ENCODE measurements at places on chromosomes 2 and 18. TPM values are rescaled to one million over a fixed set of nuclear protein-coding genes. Genes with fewer than 3 reads are reported as not detected.
A peak's percentile ranks its signal among the peaks of the same experiment; 100 is the strongest.

ALPG gene
- total RNA-seq = not detected

DUSP2 gene
- total RNA-seq = 3.6 TPM

OTOS gene
- not detected for total RNA-seq

MOB4 gene
- 27.7 TPM for total RNA-seq

HRH4 gene
- 7.5 TPM for total RNA-seq

REL gene
- total RNA-seq = 21.0 TPM

UGT1A8 gene
- total RNA-seq = not detected

FBXO15 gene
- 1.1 TPM for total RNA-seq

ACMSD gene
- not detected for total RNA-seq

TEX44 gene
- total RNA-seq = not detected

PARD6G gene
- 6.9 TPM for total RNA-seq

TNS1 gene
- total RNA-seq = 303 TPM

GRCh38 chr2:106343274-106343673 lies 124.9 kb downstream of the RGPD3 start:
- DNase-seq = no peak

DNA sequence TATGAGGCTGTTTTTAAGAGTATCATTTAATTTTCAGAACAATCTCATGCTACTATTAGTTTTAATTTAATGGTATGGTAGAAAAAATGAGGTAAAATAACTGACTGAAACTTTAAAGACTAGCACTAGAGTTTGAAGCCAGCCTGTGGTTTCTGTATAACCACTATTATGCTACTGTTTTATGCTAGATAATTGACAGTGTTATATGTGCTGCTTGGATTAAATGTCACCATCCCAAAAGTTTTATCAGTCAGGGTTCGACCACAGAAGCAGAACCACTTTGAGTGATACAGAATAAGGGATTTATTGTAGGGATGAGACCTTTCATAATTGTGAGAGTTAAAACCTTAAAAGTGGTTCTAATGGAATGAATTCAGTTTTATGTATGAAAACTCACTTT lies 271.6 kb downstream of the PTGR3 start:
- DNase-seq = no peak

DNA sequence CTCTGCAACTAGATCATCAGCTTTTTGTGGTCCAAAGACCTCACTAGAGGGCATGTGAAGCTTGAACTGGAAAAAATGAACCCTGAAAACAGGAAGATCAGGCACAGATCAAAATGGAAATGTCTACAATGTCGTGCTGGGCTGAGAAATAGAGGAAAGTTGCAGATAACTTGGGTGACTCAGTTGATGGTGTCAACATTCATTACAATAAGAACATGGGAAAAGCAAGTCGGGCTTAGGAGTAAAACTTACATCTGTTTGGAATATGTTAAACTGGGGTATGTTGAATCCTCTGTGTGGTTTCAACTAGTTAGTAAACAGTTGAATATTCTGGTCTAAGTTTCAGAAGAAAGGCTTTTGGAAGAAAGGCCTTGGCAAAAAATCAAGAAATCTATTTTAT lies 940.4 kb downstream of the ERBB4 start:
- DNase-seq = no peak

- DNase-seq = no peak
Observed at GRCh38 chr2:98282109-98282508, 64.1 kb upstream of the CNGA3 start.

- DNase-seq = peak; percentile 50
Observed at GRCh38 chr2:113324684-113325160, 46.0 kb upstream of the PAX8 start.

GRCh38 chr2:126877861-126878565 lies 20.7 kb upstream of the TEX51 start:
- no peak for DNase-seq

GRCh38 chr18:54416436-54416835 lies 58.7 kb downstream of the C18orf54 start:
- DNase-seq = no peak

GRCh38 chr2:108926561-108927380 lies 62.2 kb downstream of the EDAR start:
- peak; percentile 13 for DNase-seq

- DNase-seq = no peak
Observed at GRCh38 chr2:128324008-128324896, 5.6 kb upstream of the HS6ST1 start.

DNA sequence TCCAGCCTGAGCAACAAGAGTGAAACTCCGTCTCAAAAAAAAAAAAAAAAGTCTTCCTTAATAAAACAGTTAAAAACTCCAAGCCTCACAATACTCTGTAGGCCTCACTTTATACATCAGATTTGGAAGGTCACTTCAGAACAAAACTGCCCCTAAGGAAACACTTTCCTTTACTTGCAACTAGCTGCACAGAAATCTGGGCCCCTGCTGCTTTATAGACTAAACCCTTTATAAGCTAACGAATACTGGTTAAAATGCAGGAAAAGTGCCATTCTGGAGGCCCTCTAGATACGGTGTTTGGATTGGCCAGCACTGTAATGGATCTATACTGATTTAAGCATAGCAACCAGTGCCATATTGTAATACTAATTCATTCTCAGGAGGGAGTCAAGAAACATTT lies 1.5 kb downstream of the ABHD1 start:
- no peak for DNase-seq

- no peak for DNase-seq
Observed at GRCh38 chr2:221753401-221753800, 181.3 kb upstream of the EPHA4 start.

DNA sequence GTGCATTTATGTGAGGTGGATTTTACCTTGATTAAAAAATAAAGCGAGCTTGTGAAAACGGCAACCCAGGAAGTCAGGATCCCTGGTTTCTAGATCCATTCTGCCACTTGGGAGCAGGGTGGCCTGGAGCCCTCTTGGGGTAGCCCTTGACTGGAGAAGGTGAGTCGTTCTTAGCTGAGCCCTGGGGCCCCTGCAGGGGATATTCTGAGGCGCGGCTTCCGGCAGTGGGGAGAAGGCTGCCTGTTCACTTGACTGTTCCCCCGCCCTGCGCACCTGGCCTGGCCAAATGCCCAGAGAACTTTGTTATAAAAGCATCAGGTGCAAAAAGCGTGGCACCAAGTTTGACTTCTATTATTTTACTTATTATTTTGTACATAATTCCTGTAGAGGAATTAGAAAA lies 221.9 kb downstream of the DYSF start:
- peak; percentile 86 for DNase-seq

DNA sequence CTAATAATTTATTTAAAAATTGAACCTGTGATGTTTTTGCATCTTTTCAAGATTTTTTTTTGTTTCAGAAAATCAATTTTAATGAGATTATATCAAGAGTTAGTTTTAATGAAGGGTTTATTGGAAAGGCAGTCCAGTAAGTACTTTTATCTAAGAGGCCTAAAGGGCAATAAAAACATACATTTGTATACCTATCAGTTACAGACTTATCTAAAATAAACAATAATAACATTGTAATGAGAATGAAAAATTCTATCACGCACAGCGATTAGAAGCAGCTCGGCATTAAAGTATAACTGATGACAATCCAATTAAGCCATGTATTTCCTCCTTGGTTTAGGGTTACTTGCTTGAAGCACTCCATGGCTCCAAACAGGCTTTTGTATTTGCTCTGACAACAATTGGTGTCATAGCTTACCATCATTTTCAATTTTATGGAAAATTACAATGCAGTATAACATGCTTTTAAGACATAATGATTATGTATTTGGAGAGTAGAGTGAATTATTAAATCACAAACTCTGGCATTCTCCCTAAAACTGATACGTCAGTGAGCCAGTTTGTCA lies 629.4 kb downstream of the TSN start:
- no peak for DNase-seq

DNA sequence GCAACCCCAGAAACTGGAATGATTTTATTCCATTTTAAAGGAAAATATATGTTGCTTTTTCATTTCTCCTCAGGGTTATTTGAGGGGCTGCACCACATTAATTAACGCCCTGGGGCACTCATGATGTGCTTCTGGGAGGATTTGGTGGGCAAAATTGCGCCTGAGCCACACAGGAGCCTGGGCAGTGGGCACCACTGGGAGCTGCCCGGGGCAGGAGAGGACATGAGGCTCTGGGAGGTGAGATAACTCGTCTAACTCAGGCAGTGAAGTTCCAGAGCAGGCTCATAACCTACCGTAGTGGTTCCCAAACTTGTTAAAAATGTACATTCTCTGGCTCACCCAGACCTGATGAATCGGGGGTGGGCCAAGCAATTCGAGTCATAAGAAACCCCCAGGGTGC lies 68.3 kb downstream of the EDAR start:
- DNase-seq = no peak

DNA sequence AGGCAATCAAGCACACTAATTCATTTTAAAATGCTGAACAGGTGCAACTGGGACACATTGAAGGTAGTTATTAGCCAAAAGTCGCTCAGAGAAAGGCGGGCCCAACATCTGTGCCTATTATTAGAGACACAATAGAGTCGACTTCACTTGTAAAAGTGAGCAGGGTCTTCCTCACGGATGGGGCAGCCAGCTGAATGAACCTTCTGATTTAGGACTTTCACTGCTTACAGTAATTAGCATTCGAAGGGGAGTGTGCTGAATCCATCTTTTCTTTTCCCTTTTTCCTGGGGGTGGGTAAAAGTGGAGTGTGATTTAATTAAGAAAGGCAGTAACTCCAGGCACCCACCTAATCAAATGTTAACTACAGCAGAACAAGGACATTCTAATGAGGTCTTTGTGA lies 677.7 kb downstream of the DCDC2C start:
- no peak for DNase-seq

DNA sequence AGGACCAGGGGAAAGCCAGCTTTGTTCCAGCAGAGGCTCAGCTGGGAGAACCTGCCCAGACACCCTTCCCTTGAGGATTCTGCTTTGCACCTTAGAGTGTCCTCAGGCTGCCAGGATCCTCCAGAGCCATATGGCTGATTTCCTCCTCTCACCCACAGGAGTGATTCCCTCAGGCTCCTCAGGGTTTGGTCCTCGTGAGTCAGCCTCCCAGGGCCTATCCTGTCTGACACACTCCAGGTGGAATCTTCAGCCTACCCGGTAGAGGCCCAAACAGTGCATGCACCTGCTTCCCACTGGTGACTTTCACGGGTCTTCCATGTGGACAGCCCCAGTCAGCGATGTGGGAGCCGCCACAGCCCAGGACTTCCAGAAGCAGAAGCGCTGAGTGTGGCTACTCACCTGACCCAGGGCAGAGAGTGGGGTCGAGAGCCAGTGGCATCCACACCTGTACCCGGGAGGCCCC lies 73.3 kb downstream of the TFCP2L1 start:
- no peak for DNase-seq

DNA sequence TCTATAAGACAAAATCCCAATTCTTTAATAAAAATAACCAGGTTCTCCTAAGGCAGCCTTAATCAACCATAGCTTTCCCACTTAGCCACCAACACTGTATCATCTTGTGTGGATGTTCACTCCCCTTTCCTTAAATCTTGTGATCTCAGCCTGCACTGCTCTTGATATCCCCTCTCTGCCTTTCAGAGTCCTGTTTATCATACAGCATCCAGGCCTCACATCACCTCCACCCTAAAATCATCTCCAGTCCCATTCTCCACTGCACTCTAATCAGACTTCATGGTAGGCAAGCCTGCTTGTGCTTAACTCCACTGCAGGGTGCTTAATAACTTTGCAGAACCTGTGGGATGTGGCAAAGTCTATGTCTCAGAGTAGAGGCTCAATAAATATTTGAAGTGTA lies 18.8 kb downstream of the ARHGAP15 start:
- no peak for DNase-seq

DNA sequence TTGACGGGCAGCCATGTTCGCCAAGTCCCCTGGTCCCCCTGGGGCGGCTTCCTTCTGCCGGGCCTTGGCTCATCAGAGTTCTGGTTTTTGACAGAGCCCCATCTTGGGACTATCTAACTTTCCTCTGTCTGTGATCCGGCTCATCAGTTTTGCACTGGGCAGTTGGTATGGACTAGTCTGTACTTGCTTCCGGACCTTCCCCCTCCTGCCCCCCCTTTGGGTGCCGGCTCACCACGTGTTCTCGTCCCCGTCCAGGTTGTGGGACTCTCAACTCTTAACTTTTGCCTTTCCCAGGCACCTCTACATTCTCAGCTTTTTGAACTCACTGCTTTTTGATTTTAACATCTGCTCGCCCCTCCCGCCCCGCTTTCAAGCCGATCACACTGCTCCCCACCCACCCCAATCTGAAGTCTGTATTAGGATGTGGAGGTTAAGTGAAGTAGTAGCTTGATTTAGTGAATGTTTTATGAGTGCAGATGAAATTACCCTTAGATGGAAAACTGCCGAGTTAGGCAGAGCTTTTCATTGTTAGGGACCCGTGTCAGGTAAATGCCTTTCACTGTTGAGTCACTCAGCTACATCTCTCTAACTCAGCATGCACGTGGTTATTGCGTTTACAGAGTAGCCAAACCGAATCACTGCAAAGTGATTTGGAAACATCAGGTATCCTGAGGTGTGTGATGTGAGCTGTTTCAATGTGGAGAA lies 874 bp downstream of the WDR43 start:
- no peak for DNase-seq

GRCh38 chr2:127003070-127003800 lies 103.7 kb downstream of the BIN1 start:
- DNase-seq = no peak

GRCh38 chr2:17517481-17518211 lies 594 bp downstream of the RAD51AP2 start:
- DNase-seq = no peak

DNA sequence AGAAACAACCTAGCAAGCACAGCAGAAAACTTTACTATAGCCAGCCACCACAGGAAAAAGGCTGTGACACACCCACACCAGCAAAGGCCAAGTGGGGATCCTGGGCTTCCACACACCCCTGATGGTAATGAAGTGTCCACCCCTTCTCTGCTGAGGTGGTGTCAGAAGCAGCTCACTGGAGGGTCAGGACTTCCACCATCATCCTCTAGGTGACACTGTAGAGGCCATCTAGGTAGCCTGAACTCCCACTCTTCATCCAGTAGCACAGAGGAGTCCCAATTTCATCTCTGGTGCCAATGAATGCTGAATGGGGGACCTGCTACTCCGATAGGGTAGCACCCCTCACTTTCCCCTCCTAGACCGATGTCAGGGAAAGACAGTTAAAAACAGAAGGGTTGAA lies 1544.4 kb downstream of the LRP1B start:
- DNase-seq = no peak

GRCh38 chr2:10453905-10454298 lies 5.8 kb upstream of the ODC1 start:
- no peak for DNase-seq

DNA sequence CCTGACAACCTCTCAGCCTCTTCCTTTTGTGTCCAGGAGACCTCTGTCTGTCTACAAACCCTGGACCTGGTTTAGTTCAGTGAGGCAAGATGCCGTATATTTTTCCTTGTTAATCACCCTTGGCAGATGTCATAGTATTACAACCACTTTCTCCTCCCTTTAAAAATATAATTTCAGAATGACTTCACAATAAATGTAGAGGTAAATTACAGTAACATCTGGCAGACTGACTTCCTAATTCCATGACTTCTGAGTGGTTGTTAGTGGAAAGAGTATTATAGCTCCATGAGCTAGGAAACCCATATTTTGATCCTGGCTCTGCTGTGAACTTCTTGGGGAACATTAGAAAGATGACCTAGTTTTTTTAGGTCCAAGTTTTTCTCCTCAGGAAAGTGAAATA lies 39.5 kb downstream of the SPATS2L start:
- no peak for DNase-seq

GRCh38 chr2:26915316-26915715 lies 55.1 kb upstream of the MAPRE3 start:
- DNase-seq = no peak

Data from left lung (tissue), 14 donors.